ENCODE measurements at places on chromosomes 11 and 22.
A peak's percentile ranks its signal among the peaks of the same experiment; 100 is the strongest.

- no peak for DNase-seq
These were observed 1.3 kb downstream of the EIF3M start for GRCh38 chr11:32584921-32585320.

DNA sequence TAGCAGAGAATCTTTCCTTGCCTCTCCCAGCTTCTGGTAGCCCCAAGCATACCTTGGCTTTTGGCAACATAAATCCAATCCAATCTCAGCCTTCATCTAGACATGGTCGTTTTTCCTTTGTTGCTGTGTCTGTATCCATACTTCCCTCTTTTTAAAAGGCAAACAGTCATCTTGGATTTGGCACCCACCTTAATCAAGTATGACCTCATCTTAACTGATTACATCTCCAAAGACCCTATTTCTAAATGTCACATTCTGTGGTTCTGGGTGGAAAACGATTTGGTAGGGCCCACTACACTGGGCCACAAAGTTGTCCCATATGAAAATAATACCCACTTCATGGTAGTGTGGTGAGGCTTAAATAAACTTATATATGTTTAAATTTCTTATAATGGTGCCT lies 852 bp downstream of the BUD13 start:
- no peak for DNase-seq

GRCh38 chr11:76172583-76172982 lies 33.7 kb downstream of the WNT11 start:
- peak; percentile 10 for DNase-seq

DNA sequence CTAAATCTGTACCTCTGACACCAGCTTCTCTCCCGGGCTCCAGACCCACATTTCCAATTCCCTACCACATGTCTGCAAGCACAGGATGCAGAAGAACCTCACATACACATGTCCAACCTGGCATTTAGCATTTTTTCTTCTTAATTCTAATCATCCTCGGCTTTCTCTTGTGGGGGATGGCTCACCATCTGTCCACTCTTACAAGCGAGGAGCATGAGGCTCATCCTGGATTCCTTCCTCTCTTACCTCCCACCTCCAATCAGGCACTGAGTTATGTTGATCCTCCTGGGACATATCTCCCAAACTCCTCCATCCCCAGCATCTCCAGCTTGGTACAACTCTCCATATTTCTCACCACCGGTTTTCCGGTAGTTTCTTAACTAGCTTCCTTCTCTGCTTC lies 149.8 kb upstream of the LARGE1 start:
- no peak for DNase-seq

DNA sequence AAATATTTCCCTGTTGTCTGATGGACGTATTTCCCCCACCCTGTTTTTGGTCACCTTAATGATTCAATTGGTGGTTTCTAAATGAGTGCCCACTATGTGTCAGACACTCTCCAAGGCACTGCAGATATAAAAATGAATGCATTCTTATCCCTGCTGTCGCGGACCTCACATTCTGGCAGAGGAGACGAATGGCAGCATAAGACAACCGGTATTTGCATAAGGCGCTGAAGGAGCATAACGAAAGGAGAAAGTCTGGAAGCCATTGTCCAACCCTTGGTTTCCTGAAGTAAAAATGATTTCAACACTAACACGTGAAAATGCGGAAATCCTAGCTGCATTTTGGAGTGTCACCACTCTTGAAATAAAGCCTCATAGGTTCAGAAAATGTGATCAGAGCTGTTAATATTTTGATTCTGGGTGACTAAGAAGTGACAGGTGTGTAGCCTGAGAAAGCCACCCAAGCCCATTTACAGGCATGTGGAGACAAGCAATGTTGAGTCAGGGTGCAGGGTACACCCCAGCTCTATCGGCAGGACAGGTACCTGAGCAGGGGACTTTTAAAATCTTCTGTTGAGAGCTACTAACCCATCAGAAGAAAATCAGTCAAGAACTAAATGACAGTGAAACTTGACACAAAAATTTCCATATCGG lies 10.1 kb upstream of the GAB2 start:
- DNase-seq, result no peak

All from NCI-H510A treated with DMSO at 0.1 percent for 48 hours (cell line).